Activated CD8-positive, alpha-beta memory T cell treated with anti-CD3 and anti-CD28 coated beads, Interleukin-2, amount 50 U/mL, for 4 hours (primary cell): ENCODE measurements at places on chromosomes 6 and 20.

GRCh38 chr6:16961577-16961976 is 140.3 kb upstream of the STMND1 start:
- DNase-seq = no peak

DNA sequence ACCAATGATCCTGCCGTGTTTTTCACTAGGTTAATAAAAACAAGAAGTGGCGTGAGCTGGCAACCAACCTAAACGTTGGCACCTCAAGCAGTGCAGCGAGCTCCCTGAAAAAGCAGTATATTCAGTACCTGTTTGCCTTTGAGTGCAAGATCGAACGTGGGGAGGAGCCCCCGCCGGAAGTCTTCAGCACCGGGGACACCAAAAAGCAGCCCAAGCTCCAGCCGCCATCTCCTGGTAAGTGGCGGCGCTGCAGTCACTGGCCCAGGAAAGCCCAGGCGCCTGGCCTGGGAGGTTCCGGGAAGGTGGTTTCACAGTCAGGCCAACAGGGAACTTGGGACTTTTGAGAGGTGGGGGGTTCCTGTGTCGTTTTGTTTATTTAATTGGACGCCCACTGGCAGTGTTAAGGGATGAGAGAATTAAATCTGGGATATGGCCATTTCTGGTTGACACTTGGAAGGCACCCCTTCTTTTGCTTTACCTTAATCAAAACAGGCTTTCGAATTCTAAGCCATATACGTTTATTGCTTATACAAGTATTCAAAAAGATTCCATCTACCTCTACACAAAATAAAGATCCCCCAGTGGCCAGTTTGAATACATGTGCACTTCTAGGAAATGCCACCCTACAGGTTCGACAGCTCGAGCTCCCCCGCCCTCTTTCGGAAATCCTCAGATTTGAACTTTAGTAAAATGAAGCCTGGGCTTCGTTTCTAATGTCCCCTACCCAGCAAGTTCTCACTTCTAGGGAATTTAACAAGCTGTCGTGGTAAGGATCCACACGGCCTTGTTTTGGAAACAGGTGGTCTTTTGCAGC is 138.9 kb downstream of the TMEM242 start:
- DNase-seq = peak; percentile 66

GRCh38 chr20:6269168-6269873 is 146.5 kb upstream of the FERMT1 start:
- DNase-seq = no peak

GRCh38 chr6:150685860-150686259 is 86.2 kb downstream of the PLEKHG1 start:
- DNase-seq = peak; percentile 45

DNA sequence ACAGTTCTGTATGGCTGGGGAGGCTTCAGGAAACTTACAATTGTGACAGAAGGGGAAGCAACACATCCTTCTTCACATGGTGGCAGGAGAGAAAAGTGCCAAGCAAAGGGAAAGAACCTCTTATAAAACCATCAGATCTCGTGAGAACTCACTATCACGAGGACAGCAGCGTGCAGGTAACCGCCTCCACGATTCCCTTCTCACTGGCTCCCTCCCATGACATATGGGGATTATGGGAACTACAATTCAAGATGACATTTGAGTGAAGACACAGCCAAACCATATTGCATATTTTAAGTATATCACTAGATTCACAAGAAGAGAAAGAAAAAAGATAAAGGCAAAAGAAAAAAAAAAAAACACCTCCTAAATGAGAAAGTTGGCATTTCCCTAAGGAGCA is 431.9 kb upstream of the RGS17 start:
- no peak for DNase-seq

DNA sequence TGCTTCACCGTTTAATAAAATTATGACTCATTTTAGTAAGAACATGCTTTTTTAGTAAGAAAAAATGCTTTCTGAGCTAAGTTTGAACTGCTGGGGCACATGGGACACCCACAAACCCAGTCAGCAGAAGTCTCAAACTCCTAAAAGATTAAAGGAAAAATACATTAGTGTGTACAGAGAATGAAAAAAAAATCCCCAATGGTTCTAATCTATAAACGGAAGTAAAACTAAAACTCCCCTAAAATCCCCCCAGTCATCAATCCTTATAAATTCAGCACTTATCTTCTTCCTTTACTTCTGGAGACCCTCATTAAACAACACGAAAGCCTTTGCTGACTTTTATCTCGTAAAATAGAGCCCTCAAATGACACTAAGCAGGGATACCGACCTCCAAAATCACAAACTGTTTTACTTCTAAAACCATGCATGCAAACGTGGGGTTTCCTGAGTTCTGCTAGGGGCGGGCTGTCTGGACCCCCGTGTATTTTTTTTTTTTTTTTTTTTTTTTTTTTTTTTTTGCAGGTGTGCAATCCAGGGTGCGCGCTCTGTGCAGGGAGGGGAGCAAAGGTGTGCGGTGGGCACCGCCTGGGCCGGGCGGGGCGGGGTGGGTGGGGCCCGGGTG is 1.1 kb upstream of the MYB start:
- DNase-seq = no peak

- DNase-seq = no peak
Measured at GRCh38 chr20:2283706-2284423, 11.9 kb upstream of the TGM3 start.

GRCh38 chr6:40195428-40196134 is 261.3 kb upstream of the MOCS1 start:
- DNase-seq = no peak

GRCh38 chr20:37274851-37275524 is 13.4 kb upstream of the GHRH start:
- DNase-seq = no peak

- DNase-seq = no peak
Measured at GRCh38 chr6:93243231-93243778, 176.1 kb downstream of the EPHA7 start.

- no peak for DNase-seq
Measured at GRCh38 chr6:156949376-156949775, 172.2 kb downstream of the ARID1B start.

DNA sequence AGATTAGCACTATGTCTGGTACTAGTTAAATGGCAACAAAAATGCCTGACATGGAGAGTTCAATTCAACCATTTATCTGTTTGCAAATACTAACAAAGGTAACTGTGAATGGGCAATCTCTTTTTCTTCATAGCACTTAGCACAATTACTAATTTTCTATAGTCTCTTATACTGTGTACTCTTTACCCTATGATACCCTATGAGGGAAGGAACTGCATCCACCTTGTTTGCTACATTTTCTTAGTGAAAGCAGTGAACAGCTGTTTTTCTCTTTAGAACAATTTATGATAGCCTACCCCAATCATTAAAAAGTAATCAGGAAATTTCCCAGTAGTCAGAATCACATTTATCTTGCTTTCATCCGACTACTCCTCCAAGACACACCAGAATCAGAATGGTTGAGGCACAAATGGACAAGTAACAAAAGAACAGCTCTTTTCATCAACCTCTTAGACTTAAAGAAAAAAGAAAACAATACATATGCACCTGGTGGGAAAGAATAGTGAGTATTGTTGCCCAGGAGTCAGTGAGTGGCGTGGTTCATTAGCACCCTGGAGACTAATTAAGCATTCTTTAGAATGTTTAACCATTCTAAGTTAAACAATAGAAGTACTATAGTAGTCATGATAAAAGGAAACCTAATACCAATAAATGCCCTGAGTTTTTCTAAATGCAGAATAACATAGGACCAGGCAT is 16.7 kb downstream of the ZNF292 start:
- DNase-seq = no peak
